ENCODE measurements at places on chromosomes 3 and 15.

DNA sequence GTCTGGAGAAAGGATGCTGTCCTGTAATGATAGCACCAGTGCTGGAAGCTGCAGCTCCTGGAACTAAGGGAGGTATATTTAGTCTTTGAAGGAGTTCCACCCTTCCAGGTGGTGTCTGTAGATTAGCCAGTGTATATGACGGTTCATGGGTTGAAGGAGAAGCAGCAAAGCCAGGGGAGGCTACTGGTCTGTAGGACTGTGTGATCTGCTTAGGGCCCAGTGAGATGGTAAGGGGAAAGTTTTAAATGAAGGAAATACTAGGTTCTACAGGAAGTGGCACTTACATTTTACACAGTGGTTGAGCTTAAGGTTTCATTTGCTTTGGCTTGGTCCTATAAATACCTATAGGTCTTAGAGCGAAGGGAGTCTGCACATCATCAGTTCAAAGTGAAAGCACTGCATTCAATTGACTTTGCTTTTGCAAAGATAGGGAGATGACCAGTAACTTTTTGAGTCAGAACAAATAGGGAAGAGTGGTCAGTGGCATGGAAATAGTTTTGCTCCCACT is 5.6 kb downstream of the SLC25A38 start:
- DNase-seq, result no peak

- DNase-seq, result no peak
Measured at GRCh38 chr3:139236336-139236735, 107.5 kb upstream of the MRPS22 start.

DNA sequence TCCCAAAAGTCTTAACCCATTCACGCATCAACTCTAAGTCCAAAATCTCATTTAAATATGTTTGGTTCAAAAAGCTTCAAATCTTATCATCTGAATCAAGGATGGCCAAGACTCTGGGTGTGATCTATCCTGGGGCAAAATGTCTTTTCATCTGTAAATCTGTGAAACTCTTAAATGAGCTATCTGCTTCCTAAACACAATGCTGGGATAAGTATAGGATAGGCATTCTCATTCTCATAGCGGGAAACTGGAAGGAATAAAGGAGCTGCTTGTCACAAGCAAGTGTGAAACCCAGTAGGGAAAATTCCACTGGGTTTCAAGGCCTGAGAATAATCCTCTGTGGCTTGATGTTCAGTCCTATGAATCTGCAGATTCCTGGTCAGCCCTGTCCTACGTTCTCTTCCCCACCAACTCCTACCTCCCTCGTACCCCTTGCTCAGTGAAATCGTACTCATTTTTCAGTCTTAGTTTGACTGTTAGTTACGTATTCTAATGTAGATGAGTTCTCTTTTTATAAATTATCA is 156.7 kb downstream of the EPHA3 start:
- DNase-seq, result no peak

GRCh38 chr3:136909187-136909586 is 47.2 kb downstream of the NCK1 start:
- DNase-seq, result no peak

GRCh38 chr15:26598704-26599103 is 174.2 kb downstream of the GABRB3 start:
- no peak for DNase-seq

DNA sequence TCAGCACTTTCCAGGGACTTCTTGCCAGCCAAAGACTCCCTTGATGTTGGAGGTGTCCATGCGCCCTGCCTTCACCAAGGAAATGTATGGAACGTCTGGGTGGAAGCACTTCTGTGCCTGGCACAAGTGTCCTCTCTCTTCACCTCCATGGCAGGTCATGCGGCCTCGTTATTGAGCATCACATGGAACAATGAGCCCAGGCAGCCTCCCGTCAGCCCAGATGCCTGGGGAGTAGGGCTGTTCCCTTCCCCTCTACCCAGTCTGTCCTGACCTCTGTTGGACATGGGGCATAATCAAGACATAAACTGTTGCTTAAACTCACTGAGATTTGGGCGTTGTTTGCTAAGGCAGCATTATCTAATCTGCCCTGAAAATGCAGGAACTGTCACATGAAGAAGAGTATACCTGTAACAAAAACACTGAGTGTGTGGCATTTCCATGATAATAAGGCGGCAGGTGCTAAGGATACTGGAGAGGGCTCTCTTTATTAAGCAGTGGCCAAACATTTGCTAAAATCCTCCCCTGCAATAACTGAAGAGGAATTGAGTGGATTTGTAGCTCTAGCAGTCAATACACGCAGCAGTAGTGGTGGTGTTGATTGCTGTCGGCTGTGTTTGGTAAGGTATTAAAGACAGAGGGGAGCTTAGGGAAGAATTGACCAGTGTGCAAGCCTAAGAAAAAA is 338.2 kb upstream of the ATP10A start:
- no peak for DNase-seq

DNA sequence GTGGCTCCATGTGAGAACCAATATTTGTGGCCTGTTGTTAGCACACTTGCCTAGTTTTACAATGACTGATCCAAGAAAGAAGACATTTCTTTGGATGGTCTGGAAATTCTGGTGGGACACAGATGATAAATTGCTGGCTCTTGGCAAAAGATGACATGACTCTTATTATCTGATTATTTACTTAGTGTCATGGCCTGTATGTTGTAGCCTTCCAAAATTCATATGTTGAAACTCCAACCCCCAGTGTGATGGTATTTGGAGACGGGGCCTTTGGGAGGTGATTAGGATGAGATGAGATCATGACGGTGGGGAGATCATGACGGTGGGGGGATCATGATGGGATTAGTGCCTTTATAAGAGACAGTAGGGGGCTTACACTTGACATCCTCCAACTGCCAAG is 30.0 kb upstream of the AKAP13 start:
- DNase-seq, result no peak

- no peak for DNase-seq
Measured at GRCh38 chr3:18190646-18191045, 234.5 kb downstream of the SATB1 start.

DNA sequence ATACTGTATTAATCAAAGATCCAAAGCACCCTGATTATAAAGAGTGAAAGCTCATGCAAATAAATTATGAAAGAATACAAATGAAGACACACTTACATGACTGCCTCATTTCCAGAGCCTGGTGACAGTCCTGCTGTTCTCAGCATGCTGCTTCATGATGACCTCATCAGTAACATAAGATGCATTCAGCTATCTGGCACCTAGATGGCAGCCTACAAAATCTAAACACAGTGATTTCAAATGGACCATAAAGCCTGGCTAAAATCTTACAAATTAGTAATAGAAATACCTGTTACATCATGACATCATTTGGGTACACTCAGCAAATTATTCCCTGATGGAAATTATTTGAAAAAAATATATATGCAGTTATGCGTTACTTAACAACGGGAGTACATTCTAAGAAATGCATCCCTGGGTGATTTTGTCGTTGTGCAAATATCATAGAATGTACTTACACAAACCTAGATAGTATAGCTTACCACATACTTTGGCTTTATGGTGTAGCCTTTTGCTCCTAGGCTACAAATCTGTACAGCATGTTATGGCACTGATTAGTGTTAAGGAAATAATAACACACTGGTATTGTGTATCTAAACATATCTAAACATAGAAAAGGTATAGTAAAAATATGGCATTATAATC is 207.2 kb downstream of the EPHA3 start:
- DNase-seq, result no peak

- DNase-seq, result no peak
Measured at GRCh38 chr3:4678320-4678719, 185.2 kb downstream of the ITPR1 start.

- DNase-seq, result no peak
Measured at GRCh38 chr3:84666468-84666867, 292.3 kb upstream of the CADM2 start.

DNA sequence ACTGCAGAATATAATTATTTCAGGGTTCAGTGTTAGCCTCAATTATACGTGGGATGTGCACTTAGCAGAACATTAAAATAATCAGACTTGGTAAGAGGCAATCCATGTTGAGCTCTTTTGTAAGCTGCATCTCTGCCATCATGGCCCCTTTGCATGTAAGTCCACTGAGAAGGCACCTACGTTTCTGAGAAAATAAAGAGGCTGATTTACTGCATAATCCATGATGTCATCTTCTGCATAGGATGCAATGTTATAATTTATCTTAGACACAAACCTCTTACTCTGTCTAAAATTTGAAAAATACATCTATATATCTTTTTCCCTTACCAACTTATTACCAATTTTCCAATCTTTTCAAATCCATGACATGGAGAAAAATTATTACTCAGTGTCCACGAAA is 1294.7 kb downstream of the ZPLD1 start:
- DNase-seq, result no peak

DNA sequence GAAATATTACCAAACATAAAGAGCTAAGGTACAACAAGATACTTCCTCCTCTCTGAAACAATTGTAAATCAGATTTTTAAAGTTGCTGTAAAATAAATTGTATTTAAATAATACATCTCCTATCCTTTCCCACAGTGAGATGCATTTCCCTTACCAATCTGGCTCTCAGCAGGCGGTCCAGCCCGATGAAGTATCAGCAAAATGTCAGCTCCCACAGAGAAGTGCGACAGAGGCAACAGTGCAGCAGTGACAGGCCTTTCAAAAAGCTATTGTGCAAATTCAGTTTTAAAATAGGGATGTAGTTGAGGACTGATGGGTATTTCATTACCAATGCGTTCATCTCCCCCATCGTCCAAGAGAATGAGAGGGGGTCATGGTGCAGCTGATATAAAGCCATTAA is 733.2 kb upstream of the GOLIM4 start:
- no peak for DNase-seq

DNA sequence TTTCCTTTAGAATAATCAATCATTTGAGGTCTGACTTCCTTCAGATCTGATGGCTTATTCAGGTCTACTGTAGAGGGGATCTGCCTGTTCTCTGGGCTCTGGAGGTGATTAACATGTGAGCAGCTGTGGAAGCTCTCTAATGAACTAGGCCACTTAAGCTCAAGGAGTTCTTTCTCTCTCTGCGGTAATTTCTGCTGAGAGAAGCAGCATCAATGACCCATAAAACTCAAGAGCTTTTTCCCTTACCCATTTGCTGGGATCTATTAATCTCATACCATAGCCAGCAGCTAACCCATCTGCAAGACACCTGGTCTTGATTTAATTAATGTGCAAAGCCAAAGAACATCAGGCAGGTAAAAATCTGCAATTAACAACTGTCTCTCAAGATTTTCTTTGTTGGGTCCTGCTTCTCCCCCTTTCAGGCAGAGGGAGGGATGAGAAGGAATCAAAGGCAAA is 73.2 kb upstream of the DLG1 start:
- no peak for DNase-seq

- DNase-seq, result no peak
Measured at GRCh38 chr15:64987136-64987535, 2.6 kb downstream of the SPG21 start.

- no peak for DNase-seq
Measured at GRCh38 chr15:101451846-101452245, 37.7 kb downstream of the PCSK6 start.

DNA sequence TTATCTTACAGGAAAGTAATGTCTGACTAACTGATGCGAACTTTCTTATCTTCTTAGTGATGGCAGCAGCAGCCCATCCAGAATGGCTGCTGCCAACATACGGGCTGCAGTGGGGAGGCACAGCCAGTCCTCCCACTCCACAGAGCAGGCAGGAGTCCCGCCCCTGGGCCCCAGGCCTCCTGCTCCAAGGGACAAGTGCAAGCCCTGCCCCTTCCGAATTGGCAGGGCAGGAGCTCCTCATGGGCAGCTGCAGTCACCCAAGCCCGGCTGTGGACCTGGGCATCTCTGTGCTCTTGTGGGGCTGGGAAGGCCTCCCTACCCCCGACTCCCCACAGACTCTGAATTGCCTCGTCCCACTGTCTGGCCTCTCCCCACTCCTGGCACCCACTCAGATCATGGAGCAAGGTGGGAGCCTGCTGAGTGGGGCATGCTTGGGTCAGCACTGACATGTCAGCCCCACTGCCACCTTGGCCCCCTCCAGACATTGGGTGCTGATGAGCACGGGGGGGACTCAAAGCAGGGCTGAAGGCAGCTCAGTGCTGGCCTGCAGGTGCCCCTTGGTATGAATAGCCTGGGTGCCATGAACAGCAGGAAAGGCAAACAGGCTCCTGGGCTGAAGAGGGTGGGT is 618.9 kb upstream of the KCNMB2 start:
- no peak for DNase-seq

- no peak for DNase-seq
Measured at GRCh38 chr3:184255291-184256039, 5.9 kb downstream of the CAMK2N2 start.

- peak; percentile 31 for DNase-seq
Measured at GRCh38 chr3:69116897-69117296, 5.5 kb downstream of the LMOD3 start.

GRCh38 chr3:64388886-64389285 is 163.6 kb upstream of the PRICKLE2 start:
- no peak for DNase-seq

GRCh38 chr3:190443257-190443656 is 6.4 kb downstream of the TMEM207 start:
- no peak for DNase-seq

- DNase-seq, result no peak
Measured at GRCh38 chr15:68197170-68197492, 8.0 kb downstream of the CALML4 start.

GRCh38 chr3:119553823-119554415 is 5.5 kb downstream of the CD80 start:
- no peak for DNase-seq

DNA sequence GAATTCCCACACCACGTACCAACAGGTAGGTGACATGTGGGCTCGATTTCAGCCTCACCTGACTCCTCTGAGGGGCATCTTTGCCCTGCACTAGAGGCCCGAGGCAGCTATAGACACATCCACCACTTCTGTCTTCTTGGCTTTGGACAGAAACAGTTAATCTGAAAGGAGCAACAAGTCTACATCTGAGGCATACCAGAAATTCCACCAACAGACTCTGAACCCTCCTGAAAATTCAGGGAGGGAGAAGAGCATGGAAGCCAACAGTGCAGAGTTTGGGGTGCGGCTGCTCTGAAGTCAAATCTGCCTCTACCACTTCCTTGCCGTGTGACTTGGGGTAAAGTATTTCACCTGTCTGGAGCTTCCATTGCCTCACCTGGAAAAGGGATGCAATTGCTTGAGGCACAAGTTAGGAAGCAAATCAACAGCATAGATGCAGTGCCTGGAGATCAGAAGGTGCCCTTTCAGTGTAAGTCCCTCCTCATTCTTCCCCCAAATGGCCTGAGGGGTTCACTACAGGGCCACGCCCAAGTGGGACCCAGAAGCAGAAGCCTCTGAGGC is 119.8 kb downstream of the SHQ1 start:
- no peak for DNase-seq

GRCh38 chr15:99466701-99467337 is 99.0 kb upstream of the MEF2A start:
- no peak for DNase-seq

- no peak for DNase-seq
Measured at GRCh38 chr15:42053010-42053409, 32.2 kb upstream of the PLA2G4E start.

GRCh38 chr3:125126323-125126722 is 70.5 kb upstream of the HEG1 start:
- no peak for DNase-seq

DNA sequence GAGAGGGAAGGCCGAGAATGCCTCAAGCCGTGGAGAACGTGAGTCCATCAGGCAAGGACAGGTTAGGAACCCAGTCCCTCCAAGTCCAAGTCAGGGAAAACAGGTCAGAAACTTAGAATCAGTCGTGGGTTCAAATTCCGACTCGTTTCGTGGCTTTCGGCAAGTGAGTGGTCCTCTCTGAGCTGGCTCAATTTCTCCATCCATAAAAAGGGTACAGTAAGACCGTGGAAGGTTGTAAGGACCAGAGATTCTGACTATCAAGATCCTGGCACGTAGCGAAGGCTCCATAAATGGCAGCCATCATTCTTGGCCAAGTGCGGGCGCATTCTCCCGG is 604 bp upstream of the MED12L start:
- DNase-seq, result no peak
